ENCODE measurements at places on chromosomes 2 and 18.

GRCh38 chr2:168718622-168719021, 83.8 kb upstream of the NOSTRIN start:
- DNase-seq = no peak

GRCh38 chr2:3595985-3596384, 1.1 kb downstream of the COLEC11 start:
- DNase-seq = no peak

DNA sequence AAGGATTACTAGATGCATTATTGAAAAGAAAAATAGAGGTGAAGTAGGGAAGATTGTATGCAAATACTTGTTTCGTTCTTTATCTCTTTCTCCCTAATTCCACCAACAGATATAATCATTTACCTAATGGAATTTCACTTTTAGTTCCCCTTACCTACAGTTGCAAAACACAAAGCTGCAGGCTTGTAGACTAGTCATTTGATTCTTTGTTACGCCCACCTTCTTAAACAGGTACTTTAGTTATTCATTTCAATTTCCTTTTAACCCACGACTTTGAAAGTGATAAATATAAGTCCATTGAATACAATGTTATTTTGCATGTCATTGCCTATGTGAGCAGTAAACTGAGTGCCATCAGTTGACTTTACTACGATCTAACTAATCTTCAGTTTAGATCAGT, 3.9 kb upstream of the HRH4 start:
- no peak for DNase-seq

- no peak for DNase-seq
Observed at GRCh38 chr2:107168141-107168540, 282.2 kb upstream of the ST6GAL2 start.

- DNase-seq = no peak
Observed at GRCh38 chr2:191173206-191173605, 22.4 kb upstream of the STAT4 start.

DNA sequence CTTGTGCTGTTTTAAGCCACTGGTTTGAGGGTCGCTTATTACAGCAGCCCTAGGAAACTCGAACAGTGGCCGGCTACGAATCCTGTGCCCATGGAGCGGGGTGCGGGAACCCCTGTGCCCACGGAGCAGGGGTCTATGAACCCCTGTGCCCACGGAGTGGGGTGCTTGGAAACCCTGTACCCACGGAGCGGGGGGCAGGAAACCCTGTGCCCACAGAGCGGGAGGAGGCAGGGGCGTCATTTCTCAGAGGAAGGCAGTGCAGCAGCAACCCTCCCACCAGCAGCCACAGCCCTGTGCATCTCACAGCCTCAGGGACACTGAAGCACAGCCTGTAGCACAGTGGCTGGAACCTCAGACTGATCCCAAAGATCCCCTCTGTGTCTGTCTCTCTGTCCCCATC, 34.2 kb upstream of the GPC1 start:
- DNase-seq = no peak

DNA sequence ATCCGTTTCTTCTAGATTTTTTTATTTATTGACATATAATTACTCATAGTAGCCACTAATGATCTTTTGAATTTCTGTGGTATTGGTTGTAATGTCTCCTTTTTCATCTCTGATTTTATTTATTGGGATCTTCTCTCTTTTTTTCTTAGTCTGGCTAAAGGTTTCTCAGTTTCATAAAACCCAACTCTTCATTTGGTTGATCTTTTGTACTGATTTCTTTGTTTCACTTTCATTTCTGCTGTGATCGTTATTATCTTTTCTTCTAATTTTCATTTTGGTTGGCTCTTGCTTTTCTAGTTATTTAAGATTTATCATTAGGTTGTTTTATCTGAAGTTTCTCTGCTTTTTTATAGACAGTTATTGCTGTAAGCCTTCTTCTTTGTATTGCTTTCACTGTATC, 463.6 kb upstream of the CRIM1 start:
- no peak for DNase-seq

DNA sequence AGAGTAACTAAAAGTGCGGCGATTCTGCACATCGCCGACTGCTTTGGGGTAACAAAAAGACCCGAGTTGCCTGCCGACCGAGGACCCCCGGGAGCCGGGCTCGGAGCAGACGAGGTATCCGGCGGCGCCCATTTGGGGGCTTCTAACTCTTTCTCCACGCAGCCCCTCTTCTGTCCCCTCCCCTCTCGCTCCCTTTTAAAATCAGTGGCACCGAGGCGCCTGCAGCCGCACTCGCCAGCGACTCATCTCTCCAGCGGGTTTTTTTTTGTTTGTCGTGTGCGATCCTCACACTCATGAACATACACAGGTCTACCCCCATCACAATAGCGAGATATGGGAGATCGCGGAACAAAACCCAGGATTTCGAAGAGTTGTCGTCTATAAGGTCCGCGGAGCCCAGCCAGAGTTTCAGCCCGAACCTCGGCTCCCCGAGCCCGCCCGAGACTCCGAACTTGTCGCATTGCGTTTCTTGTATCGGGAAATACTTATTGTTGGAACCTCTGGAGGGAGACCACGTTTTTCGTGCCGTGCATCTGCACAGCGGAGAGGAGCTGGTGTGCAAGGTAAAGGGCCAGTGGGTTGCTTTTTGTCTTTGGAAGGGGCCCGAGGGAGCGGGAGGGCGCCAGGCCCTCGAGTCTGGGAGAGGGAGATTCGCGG, 1.4 kb downstream of the TRIB2 start:
- DNase-seq = peak; percentile 48

DNA sequence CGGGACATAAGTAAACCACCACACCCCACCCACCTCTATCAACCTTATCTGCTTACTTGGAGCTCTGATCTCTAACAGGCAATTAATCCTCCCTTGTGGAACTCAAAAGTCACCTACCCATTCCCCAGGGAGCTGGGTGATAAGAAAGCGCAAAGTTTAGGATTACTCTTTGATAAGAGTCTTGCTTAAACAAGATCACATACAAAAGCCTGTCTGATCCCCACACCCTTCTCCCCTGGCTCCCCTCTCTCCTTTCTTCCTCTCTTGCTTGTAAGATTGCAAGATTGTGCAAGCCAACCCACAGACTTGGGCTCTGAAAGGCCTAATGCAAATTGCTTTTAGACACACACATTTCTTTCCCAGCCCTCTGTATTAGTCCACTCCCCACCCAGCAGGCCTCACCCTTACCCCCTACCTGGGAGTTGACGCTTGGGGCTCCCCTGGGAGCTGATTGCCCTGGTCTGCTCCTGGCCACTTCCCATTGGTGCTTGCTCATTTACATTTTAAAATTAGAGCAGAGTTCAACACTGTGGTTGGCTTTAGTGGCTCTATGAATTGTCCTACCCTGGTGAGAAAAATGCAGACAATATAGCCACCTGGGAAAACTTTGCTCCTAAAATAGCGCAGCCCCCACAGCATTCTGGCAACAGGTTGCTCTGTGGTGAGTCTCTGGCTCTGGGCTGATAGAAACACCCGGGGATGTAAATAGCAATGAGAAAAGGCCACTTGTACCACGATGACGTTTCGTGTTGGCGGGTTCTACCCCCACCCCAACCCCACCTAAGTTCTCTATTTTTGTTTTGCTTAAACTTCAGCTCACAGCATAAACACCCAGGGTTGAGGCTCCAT, 92.8 kb upstream of the MSH2 start:
- DNase-seq = peak; percentile 93

- no peak for DNase-seq
Observed at GRCh38 chr2:98469862-98470544, 25.3 kb downstream of the INPP4A start.

GRCh38 chr2:8987410-8987809, 16.1 kb downstream of the MBOAT2 start:
- no peak for DNase-seq

DNA sequence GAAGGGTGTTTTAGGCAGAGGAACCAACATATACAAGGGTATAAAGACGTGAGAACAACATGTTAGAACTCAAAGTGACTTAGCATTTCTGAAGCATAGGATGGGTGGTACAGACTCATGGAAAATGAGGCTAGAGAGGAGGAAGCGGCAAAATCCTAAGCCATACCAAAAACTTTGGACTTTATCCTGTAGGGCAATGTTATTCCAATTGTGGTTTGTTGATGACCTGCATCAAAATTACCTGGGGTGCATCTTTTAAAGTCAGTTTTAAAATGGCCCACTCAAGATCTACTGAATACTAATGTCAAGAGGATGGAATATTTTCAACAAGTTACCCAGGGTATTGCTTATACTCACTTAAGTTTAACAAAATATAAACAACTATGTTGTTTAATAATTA, 34.8 kb downstream of the RAPH1 start:
- no peak for DNase-seq

GRCh38 chr2:99623035-99623434, 133.2 kb upstream of the REV1 start:
- no peak for DNase-seq

GRCh38 chr2:201813996-201814760, 7.8 kb downstream of the CDK15 start:
- no peak for DNase-seq

DNA sequence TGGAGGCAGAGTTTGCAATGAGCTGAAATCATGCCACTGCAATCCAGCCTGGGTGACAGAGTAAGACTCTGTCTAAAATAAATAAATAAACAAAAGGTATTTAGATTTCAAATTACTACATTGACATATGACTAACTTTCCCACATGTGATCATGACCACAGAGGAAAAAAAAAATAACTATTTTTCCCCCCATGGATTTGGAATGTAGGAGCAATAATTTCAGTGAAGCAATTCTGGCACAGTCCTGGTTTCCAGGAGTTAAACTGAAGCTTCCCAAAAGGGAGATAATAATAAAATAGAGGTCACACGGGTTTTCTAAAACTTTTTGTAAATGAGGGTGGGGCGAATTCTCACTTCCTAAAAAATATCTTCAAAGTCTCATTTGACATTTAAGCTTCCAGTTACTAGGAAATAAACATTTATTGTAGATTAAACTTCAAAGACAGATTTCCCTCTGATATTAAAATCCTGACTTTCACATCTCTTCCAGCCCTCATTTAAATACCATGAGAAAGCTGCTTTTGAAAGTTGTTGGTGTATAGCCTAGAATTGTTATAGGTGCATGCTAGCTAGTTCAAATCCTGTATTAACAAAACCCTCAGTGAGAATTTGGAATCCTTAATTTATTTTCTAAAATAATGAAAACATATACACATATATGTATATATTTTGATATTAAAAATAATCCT, 20.7 kb downstream of the SLC19A3 start:
- no peak for DNase-seq

GRCh38 chr2:175854665-175855064, 147.4 kb downstream of the LNPK start:
- no peak for DNase-seq

GRCh38 chr2:134193006-134193405, 60.9 kb upstream of the MGAT5 start:
- no peak for DNase-seq

- DNase-seq = no peak
Observed at GRCh38 chr2:190599073-190599472, 49.8 kb upstream of the NAB1 start.

DNA sequence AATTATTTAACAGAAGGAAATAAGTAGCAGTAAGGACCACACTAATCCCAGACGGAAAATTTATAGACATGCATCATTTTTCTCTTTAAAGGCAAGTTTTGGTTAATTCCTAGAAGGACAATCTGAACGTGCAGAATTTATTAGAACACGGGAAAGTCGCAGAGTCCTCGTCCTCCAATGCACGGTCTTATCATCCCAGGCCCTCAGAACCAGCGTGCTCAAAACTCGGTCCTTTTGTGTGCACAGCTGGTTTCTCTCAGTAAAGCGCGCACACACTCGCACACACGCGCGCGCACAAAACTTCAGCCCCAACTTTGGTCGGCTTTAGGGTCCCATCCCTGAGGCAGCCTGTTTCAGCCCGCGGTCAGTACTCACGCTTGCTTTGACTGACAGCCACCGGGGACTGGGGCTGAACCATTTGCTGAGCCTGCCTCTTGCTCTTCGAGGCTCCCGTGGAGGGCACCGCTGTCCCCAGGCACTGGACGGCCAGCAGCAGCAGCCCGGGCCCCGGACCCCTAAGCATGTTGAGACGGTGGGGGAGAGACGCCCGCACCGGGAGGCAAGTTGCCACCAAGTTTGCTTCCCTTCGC, 493 bp downstream of the FN1 start:
- DNase-seq = no peak

GRCh38 chr2:50707196-50707595, 324.7 kb downstream of the NRXN1 start:
- no peak for DNase-seq

DNA sequence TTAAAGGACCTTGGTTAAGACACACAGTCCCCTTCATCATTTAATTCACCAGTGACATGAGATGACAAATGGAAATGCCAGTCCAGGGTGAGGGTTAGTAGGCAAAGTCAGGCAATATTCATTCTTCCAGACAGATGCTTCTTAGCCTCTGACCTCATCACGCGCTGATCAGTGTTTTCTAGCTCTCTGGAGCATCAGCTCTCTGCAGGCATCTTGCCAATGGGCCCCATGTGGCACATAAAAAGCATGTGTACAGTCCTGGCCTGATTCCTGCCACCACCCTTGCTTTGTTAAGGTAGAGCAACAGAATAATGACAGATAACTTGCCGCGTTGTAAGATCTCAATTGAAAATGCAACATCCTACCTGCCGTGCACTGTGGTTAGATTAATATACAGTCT, 20.3 kb upstream of the NPAS2 start:
- no peak for DNase-seq

- DNase-seq = no peak
Observed at GRCh38 chr2:142435847-142436246, 305.0 kb upstream of the LRP1B start.

GRCh38 chr2:9722451-9722850, 91.7 kb upstream of the YWHAQ start:
- DNase-seq = no peak

GRCh38 chr18:32771169-32771751, 1.6 kb downstream of the KLHL14 start:
- peak; percentile 44 for DNase-seq

DNA sequence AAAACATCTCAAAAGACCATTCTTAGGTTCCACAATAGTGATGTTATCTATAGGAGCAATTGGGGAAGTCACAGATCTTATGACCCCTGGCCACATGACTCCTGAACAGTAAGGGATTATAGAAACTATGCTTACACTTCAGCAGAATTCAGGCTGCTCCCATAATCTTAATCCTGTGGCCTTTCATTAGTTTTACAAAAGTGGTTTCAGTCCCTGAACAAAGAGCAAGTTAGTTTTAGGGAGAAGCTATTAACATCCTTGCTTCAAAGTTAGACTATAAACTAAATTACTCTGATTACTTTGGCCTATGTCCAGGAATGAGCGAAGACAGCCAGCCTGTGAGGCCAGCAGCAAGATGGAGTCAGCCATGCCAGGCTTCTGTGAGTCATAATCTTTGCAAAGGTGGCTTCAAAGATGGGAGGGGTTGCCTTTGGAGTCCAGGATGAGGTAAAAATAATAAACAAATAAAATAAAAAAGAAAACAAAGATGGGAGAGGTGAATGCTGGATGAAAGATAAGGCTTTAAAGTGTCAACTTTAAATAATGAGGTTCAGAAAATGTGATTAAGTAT, 168.7 kb upstream of the NDUFV2 start:
- DNase-seq = no peak

DNA sequence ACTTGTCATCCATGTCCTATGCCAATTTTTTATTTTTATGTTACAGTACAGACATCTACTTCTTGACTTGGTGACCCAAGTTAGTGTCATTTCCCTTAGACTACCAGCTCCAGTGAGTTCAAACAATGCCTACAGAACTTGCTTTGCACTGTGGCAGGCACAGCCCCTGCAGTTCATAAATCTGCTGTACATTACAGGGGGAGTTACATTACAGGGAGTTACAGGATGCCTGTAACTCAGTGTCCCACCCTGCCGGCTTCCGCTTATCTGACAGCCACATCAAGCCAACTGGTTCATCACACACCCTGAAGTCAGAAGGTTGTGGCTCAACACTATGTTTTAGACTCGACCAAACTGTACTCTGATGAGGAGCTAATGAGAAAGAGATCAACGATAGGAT, 7.8 kb upstream of the NPAS2 start:
- no peak for DNase-seq

Measured in small intestine (tissue), 16 donors.